ENCODE measurements at places on chromosomes 5 and 9.

GRCh38 chr5:132225165-132226032 lies 2.3 kb downstream of the P4HA2 start:
- no peak for DNase-seq

DNA sequence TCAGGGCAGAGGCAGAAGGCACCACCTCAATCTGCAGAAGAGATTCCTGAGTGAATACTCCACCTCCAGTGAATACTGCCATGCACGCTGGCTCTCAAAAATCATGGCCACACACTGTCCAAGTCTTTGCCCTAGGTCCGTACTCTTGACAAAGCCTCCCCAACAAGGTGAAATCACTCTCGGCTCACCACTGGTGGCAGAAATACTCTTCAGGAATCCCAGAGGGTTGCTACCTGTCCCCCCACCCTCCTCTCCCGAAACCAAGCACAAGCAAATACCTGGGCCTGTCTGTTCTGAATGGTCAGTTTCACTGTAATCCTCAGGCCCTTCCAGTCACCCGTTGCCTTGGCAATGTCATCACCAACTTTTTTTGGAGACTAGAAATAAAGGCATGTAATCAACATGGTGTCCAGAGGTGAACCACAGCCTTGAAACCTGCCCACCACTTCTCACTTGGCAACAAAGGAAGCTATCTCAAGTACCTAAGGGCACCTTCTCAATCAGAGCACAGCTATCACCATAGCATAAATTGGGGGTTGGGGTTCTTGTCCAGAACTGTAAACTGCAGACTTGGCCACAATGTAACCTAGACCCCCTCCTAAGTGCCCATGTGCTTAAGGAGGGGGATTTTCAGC lies 1.8 kb downstream of the RPL12 start:
- no peak for DNase-seq

- no peak for DNase-seq
These were observed 28.9 kb downstream of the CERT1 start for GRCh38 chr5:75482482-75482881.

DNA sequence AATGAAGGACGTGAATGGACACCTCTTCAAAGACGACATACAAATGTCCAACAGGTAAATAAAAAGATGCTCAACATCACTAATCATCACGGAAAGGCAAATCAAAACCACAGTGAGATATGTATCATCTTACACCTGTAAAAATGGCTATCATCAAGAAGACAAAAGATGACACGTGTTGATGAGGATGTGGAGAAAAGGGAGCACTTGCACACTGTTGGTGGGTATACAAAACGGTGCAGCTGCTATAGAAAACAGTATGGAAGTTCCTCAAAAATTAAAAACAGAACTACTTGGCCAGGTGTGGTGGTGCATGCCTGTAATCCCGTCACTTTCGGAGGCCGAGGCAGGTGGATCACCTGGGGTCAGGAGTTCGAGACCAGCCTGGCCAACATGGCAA lies 47.9 kb downstream of the STK10 start:
- no peak for DNase-seq

DNA sequence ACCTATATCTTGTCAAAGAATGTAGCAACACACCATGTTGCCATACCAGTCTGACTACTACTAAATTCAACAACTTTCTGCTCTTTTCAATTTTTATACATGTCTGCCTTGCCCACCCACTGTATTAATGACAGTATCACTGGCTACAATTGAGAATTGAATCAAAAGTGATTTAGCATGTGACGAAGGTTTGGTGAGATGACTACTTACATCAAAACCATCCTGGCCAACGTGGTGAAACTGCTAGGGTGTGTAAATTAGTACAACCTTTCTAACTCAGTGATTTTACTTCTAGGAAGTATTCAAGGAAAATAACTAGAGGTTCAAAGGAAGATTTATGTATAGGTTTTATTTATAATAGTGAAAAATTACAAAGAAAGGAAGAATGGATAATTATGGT lies 109.8 kb downstream of the UNC13B start:
- no peak for DNase-seq

GRCh38 chr5:143653256-143653655 lies 158.7 kb upstream of the HMHB1 start:
- DNase-seq: no peak

GRCh38 chr9:92142329-92142728 lies 27.1 kb upstream of the SPTLC1 start:
- no peak for DNase-seq

DNA sequence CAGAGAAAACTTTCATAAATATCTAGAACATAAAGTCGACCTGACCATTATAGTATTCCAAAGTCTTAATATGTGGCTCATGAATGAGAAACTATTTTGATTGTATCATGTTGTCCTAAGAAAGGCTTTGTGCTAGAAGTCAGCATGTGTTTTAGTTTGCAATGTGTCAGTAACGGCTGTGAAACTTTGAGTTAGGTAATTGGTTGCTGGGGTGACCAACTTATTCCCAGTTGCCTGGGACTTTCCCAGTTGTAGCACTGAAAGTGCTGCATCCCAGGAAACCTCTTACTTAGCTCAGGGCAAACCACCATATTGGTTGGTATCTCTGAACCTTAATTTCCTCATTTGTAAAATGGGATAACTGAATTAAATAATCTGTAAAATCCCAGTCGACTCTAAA lies 114.6 kb upstream of the SLC12A2 start:
- DNase-seq: no peak

- DNase-seq: no peak
These were observed 86.9 kb downstream of the PTPN3 start for GRCh38 chr9:109411069-109411761.

- no peak for DNase-seq
These were observed 343.7 kb downstream of the EBF1 start for GRCh38 chr5:158755986-158756385.

- no peak for DNase-seq
These were observed 528.1 kb upstream of the KLF4 start for GRCh38 chr9:108017671-108018070.

DNA sequence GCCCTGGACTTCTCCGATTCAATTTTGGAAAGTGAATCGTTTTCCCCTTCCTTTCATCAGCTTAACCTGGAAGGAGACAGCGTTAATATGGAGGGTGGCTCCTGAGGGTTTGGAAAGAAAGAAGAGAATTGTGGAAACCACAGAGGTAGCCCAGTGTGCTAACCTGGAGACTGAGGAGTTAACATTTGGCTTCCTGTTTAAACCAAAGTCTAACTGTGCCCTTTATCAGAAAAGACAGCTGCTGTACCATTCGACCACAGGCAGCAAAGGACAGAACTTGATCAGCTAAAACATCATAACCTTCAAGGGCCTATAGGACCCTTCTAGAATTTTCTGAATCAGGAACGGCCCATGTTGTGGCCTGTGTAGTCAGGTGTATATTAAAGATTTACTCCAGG lies 735 bp downstream of the IDNK start:
- DNase-seq: no peak

DNA sequence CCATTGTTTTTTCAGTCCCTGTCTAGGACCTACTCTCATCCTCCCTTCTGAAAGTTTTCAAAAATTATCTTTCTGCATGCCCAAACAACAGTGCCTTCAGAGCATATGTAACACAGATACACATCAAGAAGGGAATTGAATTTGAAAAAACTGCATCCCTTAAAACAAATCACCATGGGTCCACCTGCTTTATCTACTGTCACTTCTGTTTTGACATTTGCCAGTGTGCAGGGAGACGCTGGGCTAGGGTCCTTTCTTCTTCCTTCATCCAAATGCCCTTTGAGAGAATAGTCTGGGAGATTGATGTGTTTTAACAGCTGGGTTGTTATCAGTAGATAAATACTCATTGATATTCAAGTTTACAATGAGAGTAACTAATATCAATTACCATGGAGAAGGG lies 1630.1 kb downstream of the MAT2B start:
- DNase-seq: no peak

DNA sequence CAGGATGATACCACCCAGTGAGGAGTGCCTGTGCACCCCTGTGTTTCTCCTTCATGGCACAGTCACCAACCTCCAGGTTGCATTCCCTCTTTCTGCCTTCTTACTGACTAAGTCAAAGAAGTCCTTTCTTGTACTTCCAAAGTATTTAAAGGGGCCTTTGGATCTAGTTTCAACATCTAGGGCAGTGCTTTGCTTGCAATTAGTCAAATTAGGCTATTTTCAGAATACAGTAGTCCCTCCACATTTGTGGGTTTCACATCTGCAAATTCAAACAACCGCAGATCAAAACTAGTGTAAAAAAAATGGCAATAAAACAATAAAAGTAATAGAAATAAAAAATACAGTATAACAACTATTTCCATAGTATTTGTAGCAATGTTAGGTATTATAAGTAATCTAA lies 333.9 kb upstream of the SEMA6A start:
- DNase-seq: no peak

- DNase-seq: no peak
These were observed 91.0 kb upstream of the JAK2 start for GRCh38 chr9:4894076-4894475.

GRCh38 chr5:158876263-158876942 lies 223.3 kb downstream of the EBF1 start:
- no peak for DNase-seq

- DNase-seq: no peak
These were observed 103.4 kb upstream of the DMRTA1 start for GRCh38 chr9:22343218-22343611.

GRCh38 chr5:113804264-113804663 lies 290.8 kb downstream of the YTHDC2 start:
- DNase-seq: no peak

- DNase-seq: no peak
These were observed 1.4 kb downstream of the TSPAN17 start for GRCh38 chr5:176648474-176649194.

DNA sequence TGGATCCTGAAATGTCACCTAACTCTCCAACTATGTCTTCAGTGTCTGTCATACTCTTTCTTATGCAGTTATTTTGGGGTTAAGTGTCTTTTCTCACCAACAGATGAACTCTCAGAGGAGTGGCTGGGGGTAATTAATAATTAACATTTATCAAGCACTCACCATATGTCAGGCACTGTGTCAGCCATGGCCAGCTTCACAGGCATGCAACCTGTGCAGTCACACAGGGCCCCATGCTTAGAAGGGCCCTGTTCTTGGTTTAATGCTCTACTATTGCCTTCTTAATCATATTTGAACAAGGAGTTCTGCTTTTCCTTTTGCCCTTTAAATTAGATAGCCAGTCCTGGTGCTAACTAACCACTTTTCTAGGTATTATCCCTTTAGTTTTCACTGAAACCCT lies 3.4 kb upstream of the GRPEL2 start:
- no peak for DNase-seq

DNA sequence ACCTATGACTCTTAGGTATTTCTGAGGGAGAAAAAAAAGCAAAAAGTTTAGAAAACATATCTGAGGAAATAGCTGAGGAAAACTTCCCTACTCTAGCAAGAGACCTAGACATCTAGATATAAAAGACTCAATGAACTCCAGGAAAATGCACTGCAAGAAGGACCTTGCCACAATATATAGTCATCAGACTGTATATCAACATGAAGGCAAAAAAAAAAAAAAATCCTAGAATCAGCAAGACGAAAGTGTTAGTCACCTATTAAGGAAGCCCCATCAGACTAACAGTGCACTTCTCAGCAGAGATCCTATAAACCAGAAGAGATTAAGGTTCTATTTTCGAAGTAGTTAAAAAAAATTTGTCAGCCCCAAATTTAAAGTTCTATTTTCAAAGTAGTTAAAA lies 166.2 kb downstream of the TMEM38B start:
- DNase-seq: no peak

DNA sequence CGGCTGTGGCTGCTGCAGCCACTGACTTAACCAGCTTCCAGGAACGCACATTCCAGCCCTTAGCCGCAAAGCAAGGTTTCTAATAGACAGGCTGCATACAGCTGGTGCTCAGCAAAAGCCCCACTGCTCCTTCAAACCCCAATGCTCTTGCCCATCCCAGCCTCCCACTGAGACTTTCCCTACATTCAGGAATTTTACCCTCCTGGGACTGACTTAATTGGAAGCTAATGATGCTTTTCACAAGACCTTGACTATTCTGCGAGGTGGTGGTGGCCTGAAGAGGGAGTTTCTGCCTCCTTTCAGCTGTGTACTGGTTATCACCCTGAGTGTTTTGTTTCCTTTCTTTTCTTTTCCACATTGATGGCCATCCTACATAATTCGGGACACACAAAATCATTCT lies 164.9 kb upstream of the IRX1 start:
- no peak for DNase-seq

- no peak for DNase-seq
These were observed 28.3 kb upstream of the ERGIC1 start for GRCh38 chr5:172805736-172806255.

DNA sequence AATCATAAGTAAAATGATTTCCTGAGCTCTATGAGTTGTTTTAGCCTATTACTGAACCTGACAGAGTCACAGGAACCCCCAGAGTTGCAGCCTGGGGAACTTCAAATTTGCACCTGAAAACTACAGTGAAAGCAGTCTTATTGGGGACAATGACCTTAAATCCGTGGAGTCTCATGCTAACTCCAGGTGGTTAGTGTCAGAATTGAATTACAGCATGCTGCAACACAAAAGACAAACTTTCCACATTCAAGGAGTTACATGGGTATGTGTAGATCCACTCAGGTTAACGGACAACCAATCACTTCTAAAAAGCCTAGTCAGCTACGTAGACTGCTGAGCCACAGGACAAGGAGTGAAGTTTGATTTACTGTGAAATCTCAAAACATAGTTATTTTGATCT lies 49.7 kb downstream of the PLPP1 start:
- no peak for DNase-seq

- DNase-seq: no peak
These were observed 2.0 kb downstream of the RHOBTB3 start for GRCh38 chr5:95733107-95733665.

DNA sequence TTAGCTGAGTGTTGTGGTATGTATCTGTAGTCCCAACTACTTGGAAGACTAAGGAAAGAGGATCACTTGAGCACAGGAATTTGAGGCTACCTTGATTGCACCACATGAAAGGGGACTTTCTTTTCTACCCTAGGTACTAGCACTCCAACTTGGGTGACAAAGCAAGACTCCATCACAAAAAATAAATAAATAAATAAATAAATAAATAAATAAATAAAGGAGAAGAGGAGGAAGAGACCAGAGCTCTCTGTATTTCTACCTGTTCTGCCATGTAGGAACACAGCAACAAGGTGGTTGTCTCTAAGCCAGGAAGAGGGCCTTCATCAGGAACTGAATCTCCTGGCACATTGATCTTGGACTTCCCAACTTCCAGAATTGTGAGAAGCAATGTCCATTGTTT lies 118.6 kb downstream of the HMHB1 start:
- no peak for DNase-seq
